ENCODE measurements at places on chromosomes 6 and 20.

DNA sequence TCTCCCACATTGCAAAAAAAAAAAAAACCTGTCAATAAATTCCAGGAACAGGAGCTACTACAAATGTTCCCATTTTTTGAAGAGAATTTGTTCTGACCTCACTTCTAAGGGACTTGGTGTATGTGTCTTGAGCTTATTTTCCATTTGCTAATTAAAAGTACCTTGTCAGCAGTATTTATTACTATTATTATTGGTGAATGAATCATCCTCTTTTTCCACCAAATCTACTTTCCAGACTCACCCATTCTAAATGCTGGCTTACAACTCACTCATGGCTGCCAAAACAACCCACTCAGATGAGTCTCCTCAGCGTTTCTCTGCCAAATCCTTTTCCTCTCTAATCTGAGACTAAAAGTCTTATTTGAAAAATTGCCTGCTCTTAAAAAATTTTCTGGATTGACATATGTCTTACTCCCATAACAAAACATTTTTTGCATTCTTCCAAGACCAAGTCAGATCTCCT, 33.2 kb upstream of the TASP1 start:
- no peak for DNase-seq

- DNase-seq = no peak
Measured at GRCh38 chr6:1076531-1077459, 235.1 kb upstream of the FOXQ1 start.

- peak; percentile 33 for DNase-seq
Measured at GRCh38 chr6:144008120-144008811, at the start of gene PLAGL1. Gene PLAGL1 (minus strand): TSS chr6:144008259. CDS start chr6:143948136, 60,123 bp downstream.

- no peak for DNase-seq
Measured at GRCh38 chr6:84498905-84499304, 265.5 kb downstream of the TBX18 start.

- no peak for DNase-seq
Measured at GRCh38 chr6:102149191-102149590, 755.7 kb downstream of the GRIK2 start.

DNA sequence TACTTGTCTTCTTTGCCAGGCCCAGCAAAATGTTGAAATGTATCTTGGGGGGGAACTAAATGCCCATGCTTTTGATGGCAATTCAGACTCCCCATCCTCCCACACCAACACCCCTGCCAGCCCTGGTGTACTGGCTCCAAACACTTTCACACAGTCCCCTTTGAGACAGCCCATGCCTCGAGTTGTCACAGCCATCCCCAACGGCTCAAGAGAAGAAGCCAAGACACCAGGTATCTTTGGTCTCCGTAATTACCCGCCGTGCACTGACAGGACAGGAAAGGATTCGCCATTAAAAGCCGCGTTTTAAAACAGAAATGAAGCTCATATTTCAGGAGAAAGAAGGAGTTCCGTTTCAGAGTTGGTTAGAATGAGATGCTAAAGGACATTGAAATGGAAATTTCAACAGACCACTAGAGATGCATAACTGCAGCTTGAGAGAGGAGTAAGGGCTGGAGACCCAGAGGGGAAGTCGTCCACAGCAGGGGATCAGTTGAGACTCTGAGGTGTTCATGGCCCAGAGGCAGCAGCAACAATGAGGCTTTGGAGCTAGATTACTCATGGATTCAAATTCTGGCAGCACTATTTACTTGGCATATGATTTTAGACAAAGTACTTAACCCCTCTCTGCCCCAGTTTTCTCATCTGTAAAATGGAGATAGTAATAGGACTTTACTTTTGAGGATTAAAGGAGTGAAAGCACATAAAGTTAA, 63.5 kb upstream of the ADGRF1 start:
- DNase-seq = no peak

Data from kidney capillary endothelial cell (primary cell).